ENCODE measurements at places on chromosomes 16 and 17.

DNA sequence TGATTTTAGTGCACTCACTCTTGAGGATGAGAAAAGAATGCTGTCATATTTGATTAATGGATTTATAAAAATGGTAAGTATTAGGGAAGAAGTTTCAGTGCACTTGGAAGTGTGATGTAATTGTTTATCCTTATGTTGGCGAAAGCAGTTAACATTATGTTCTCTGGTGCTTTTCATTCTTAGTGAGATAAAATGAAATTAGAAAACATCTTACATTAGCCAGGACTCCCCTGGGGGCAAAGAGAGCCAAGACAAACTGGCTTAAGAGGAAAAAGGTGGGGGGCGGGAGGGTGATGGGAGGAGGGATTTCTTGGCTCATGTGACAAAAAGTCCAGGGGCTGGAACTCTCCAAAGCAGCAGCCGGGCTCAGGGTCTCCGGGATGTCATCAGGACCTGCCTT is 73.2 kb downstream of the KNOP1 start:
- no peak for DNase-seq

- DNase-seq: no peak
Measured at GRCh38 chr17:44283344-44284023, 15.5 kb upstream of the SLC4A1 start.

GRCh38 chr17:78624324-78625151 is 47.3 kb upstream of the DNAH17 start:
- no peak for DNase-seq

DNA sequence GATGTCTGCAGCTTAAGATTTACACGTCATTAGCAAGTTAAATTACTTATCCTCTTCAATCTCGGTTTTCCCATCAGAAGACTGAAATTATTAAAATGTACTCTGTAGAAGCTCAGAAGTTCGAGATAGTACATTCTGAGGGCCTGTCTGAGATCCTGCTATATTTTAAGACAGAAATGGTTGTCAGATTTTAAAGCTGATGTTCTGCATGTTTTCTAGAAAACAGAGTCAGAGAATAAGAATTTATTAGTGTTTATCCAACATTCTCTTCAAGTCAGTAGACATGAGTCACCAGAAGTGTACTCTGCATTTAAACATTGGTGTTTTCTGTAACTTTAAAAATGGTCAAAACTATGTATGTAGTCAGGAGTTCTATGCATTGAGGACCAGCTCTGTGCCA is 155.2 kb upstream of the MYOCD start:
- DNase-seq: no peak

DNA sequence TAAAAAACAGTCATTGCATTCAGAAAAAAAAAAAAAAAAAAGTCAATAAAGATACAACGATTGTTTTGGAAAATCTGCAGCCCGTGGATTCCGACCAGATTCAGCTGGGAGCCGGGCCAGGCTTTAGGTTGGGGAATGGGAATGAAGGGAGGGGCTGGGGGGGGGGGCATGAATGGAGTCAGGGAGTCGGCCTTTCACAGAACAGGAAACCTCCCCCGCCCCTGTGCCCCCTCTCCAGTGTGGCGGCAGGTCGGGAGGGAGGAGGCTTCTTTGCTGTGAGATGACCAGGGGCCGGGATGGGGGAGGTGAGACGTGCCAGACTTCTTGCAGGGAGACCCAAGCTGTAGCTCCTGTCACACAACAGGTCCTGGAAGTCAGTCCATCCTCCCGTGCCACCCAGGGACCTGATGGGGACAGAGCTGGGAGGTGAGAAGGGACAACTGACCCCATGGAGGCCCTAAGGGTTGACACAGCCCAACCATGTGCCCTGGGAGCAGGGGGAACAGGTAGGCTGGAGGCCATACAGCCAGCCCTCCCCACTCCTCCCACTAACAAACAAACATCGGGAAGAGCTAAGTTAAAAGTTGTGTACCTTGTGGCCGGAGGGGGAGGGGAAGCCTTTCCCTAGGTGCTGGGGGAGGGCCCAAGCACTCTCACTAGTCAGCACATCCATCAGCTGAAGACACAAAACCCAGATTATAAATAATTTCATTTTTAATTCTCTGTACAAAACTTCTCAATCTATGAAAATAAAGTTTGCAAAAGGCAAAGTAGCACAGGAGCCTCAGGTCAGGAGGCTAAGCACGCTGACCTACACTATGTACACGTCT is 25.2 kb downstream of the SREBF1 start:
- no peak for DNase-seq

GRCh38 chr17:81934850-81935708 is 2.0 kb downstream of the PYCR1 start:
- DNase-seq: no peak

GRCh38 chr17:31158746-31159377 is 64.1 kb downstream of the NF1 start:
- DNase-seq: no peak

DNA sequence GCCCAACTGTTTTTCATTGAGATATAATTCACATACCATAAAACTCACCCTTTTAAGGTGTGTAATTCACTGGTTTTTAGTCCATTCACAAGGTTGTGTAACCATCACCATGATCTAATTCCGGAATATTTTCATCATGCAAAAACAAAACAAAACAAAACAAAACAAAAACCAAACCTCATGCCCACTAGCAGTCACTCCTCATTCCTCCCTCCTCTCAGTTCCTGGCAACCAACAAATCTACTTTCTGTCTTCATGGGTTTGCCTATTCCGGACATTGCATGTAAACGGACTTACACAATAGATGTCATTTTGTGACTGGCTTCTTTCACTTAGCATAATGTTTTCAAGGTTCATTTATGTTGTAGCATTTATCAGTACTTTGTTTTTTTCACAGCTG is 4.5 kb upstream of the NOD2 start:
- no peak for DNase-seq

- no peak for DNase-seq
Measured at GRCh38 chr17:57687642-57688041, 57.5 kb downstream of the CCDC182 start.

- no peak for DNase-seq
Measured at GRCh38 chr16:17496891-17497290, 26.1 kb upstream of the XYLT1 start.

DNA sequence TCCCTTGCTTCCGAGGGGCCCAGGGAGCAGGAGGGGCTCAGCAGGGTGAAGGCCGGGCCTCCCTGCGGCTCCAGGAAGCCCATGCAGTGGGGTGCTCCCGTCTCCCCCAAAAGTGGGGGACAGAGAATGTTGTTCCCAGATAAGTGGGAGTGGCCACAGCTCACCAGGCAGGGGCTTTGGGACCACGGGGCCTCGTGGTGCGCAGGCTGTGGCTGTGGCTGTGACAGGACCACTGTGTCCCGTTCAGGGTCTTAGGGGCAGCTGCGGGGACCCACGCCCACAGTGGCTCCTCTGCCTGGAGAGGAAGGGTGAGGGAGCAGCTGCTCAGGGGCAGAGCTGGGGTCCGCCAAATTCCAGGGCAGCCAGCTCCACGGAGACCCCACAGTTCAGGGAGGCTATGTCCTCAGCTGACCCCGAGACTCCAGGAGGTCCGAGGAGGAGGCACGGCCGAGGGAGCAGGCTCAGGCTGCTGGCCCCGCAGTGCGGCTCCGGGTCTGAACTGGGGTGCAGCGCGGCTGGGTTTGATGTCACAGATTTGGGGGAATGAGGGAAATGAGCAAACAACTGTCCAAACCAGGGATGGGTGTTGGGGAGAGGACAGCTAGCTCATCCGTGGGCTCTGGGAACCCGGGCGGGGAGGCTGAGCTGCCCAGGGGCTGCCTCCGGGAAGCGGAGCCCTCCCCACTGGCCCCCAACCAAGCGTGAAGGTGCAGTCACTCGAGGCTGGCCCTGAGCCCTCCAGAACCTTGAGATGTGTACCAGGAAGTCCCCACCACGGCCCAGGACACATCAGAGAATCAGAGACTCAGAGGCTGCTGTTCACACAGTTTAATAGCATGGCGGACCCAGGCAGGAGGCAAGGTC is 23.4 kb downstream of the TPSD1 start:
- DNase-seq: no peak

- peak; percentile 16 for DNase-seq
Measured at GRCh38 chr17:7107012-7107754, 7.4 kb downstream of the ASGR2 start.

GRCh38 chr16:12329246-12329995 is 352.9 kb downstream of the SNX29 start:
- no peak for DNase-seq

DNA sequence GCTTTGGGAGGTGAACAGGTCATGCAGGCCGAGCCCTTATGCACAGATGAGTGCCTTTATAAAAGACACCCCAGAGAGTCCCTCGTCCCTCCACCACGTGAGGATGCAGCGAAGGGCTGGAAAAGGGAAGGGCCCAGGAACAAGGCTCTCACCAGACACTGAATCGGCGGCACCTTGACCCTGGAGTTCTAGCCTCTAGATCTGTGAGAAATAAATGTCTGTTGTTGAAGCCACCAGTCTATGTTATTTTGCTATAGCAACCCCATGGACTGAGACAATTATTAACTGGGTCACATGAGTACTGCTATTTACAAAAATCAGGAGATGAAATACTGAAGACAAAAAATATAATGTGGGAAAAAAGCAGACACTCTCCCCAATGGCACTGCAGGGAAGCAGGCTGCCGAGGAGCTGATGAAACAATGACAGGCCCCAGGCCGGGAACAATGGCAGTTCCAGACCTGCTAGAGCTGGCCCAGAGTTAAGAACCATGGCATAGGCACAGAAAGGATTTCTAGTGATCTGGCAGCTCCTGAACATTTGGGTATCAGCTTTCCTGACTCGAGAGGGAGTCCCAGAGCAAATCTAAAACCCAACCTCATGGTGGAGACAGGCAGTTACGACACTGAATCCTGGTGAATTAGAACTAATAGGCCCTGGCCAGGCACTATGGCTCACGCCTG is 17.8 kb upstream of the GGA2 start:
- DNase-seq: no peak

GRCh38 chr17:4083187-4083586 is 59.6 kb downstream of the ZZEF1 start:
- DNase-seq: no peak

- DNase-seq: no peak
Measured at GRCh38 chr17:79304884-79305283, 230.3 kb downstream of the ENGASE start.

GRCh38 chr16:1146409-1146808 is 6.5 kb upstream of the CACNA1H start:
- DNase-seq: peak; percentile 58

GRCh38 chr16:12675852-12676251 is 127.8 kb downstream of the CPPED1 start:
- no peak for DNase-seq

GRCh38 chr17:74738051-74738996 is 1.3 kb downstream of the RAB37 start:
- no peak for DNase-seq

DNA sequence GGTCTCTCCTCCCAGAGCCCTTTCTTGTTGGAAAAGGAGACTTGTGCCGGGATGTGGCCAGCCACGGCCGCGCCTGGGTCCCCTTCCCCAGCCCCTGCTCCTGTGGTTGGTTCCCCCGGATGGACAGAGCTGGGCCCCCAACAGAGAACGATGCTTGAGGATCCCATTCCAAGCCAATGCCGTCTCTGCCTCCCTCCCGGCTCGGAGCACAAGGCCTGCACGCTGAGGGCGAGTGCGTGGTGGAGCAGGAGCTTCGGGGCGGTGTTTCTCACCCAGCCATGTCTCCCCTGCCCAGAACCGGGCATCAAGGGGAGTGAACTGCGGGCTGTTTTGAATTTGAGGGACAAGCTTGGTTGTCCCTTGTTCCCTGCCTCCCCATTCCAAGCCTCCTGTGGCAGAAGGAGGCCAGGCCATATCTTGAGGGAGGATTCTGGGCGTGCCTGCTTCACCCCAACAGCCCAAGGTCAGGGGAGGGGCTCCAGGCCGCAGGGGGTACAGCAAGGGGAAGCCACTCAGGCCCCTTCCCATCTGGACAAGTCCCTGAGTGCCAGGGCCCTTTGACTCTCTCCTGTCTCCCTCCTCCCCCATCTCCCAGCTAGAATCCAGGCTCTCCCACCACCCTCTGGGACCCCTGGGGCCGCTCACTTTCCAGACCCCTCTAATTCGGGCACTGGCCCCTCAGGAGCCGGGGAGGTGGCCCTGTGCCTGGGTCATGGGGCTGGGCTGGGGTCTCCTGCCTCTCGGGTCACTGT is 43.6 kb downstream of the SOCS3 start:
- no peak for DNase-seq

GRCh38 chr17:58621174-58621573 is 70.7 kb downstream of the TEX14 start:
- DNase-seq: no peak

DNA sequence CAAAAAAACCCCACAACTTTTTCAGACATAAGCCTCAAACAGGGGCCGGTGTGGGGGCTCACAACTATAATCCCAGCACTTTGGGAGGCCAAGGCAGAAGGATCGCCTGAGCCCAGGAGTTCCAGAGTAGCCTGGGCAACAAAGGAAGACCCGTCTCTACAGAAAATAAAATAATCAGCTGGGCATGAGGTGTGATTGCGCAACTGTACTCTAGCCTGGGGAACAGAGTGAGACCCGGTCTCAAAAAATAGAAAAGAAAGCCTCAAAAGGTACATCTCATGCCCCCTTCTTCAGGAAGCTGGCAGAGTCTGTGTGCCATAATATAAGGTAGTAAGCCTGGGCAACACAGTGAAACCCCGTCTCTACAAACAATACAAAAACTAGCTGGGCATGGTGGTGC is 3.2 kb downstream of the ZSWIM7 start:
- no peak for DNase-seq

GRCh38 chr17:39562395-39562794 is 45.3 kb downstream of the NEUROD2 start:
- DNase-seq: no peak

GRCh38 chr16:80121522-80121909 is 419.3 kb upstream of the DYNLRB2 start:
- no peak for DNase-seq

- DNase-seq: no peak
Measured at GRCh38 chr16:2209258-2210008, 1.2 kb downstream of the BRICD5 start.

- no peak for DNase-seq
Measured at GRCh38 chr17:18323007-18323406, 7.9 kb downstream of the SMCR8 start.

DNA sequence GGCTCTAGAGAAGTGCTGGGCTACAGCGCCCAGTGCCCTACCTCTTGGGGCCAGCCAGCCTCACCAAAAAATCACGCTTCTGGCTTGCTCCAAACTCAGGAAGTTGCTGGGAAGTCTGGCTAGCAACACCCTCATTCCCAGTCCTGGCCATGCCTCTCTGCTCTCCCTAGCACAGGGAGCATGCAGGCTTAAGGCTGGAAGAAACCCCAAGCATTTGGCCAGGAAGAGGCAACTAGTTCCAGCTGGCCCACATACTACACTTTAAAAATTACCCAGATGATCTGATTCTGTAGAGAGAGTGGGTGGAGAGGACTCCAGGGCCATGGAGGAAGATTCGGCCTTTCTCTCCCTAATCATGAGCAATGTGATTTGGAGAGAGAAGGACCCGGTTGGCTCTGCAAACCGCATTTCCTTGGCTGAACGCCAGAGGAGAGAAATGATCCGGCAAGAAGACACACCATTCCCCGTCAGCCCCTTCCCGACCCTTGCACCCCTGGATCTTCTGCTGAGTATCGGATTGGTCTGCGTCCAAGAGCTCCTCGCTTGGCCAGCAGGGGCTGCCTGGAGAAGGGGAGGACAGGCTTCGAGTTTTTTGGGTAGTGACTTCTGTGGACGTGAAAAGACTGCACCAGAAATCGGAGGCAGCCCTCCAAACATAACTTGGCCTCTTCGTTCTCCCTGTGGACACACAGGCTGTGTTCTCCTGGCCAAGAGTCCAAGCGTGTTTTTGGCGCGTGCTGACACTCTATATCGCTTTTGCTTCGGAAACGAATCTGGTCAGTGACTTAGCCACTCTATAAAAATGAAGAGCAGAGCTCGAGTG is 406.3 kb downstream of the WWOX start:
- peak; percentile 2 for DNase-seq

GRCh38 chr16:57736419-57737351 is 1.1 kb downstream of the KATNB1 start:
- DNase-seq: no peak
